ENCODE measurements at places on chromosomes 7 and 10.

GRCh38 chr10:91908337-91909116 lies 759 bp downstream of the FGFBP3 start:
- peak; percentile 71 for DNase-seq

GRCh38 chr7:133623721-133624120 lies 370.8 kb downstream of the EXOC4 start:
- DNase-seq = no peak

DNA sequence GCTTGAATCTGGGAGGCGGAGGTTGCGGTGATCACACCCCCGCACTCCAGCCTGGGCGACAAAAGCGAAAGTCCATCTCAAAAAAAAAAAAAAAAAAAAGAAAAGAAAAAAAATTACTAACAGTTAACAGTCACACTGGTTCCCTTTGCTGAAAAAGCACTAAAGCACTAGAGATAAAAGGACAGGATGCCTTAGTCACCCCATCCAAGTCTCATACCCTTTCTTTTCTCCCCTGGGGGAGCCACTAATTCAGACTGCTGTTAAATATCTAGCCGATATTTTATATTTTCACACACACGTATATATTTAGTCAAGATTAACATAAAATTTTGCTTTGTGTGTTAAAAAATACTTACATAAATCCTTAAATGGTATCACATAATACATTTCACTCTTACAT lies 25.2 kb downstream of the BAIAP2L1 start:
- DNase-seq = no peak

DNA sequence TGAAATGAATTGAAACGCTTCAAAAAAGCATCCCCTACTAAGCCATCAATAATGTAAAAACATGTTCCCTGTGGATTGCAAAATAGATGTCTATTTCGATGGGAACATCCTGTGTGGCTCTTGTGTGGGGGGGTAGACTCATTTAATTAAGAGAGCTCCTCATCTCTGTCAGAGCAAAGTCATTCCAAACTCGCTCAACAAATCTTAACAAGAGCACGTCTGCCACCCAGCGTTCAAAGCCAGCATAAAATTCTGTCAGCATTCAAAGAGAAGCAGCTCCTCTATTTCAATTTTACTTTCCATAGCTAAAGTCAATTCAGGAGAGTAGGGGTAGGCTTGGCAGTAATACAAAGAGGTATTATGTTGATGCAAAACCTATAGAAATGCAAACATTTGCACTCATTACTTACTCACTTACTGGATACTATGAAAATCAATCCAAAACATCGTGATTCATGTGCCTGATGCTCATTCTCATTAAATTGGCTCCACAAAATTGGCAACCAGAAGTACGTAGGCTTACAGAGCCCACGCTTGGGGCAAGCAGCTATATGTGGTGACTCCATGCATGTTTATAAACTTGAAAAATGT lies 114.9 kb downstream of the IPMK start:
- DNase-seq = no peak

DNA sequence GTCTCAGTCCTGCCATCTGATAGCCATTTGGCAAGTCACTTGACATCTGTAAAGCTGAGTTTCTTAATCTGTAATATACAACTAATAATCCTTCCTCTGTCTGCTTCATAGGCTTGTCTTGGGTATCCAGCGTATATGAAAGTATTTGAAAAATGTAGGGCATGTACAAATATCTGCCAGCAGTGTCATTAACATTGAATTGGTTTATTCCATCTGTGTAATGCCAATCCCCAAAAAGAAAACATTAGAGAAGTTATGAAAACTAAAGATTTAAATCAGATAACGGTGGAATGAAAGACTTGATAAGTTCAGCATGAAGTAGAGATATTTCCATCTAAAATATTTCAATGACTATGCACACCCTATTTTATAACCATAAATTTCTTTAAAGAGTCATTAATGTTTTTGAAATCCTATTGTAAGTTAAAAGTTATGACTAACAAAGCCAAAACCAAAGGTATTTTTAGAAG lies 9.8 kb upstream of the RTKN2 start:
- no peak for DNase-seq

GRCh38 chr7:122304319-122304975 lies at the start of gene FEZF1:
FEZF1 (minus strand) TSS chr7:122304750; CDS start chr7:122304437, 313 bp downstream.
- DNase-seq = no peak

DNA sequence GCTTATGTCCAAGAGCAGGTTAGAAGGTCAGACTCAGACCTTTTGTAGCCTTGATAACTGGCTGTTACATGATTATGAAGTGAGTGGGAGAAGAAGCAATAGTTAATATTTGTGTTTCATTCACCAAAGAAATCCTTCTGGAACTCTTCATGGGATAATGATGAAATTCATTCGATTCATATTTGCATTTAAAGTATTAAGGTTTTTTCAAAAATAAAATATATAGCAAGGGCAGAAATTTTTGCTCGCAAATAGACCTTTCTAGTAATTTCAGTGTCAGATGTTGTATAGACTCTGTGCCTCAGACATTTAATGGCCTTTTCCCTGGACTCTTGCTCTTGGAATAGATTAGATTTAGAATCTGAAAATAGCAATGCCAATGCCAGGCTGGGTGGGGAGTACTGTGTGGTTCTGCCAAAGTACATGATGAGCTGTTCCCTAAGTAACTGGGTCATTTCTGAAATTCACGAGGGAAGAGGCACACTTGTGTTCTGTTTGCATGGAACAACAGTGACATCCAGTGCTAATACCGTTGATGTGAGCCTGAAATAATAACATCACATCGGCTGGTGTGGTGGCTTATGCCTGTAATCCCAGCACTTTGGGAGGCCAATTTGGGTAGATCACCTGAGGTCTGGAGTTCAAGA lies 119.2 kb downstream of the MBL2 start:
- no peak for DNase-seq

- no peak for DNase-seq
Observed at GRCh38 chr10:82377608-82378007, 502.6 kb downstream of the NRG3 start.

DNA sequence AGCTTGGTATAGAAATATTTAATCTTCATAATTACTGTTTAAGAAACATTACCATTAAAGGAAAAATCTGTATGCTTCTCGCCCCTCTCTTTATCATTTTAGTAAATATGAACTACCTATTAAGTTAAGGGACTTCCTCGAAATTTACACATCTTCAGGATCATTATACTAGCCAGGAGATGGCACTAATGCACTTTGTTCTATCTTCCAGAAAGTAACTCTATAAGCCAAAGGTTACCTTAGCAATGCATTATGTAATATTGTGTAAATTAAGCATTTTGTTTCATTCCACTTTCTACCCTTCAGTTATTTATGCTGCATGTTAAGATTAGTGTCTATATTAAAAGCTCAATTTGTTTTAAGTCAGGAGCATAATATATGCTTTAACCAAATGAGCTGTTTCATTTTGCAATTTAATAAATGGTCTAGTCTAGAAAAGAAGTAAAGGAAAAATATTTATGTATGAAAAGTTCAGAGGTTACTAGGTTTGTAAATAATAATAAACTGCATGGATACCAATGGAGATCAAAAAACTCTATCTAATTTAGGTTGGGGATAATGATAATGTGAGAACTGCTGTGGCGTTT lies 128.5 kb downstream of the ANKRD7 start:
- no peak for DNase-seq

- DNase-seq = no peak
Observed at GRCh38 chr7:86933295-86933845, 126.1 kb downstream of the ELAPOR2 start.

GRCh38 chr7:149846436-149847046 lies 8.4 kb downstream of the ZNF862 start:
- no peak for DNase-seq

DNA sequence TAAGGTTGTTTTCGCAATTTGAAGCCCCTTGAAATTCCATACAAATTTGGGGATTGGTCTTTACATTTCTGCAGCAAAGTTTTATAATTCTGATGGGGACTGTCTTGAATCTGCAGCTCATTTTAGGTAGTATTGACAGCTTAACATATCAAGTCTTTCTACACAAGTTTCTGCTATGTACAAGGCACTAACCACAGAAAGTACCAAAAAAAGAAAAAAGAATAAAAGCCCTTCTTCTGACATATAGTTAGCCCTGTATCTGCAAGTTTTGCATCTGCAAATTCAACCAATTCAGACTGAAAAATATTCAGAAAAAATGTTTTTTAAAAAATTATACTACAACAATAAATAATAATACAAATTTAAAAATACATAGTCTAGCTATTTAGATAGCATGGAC lies 15.3 kb downstream of the POT1 start:
- no peak for DNase-seq

DNA sequence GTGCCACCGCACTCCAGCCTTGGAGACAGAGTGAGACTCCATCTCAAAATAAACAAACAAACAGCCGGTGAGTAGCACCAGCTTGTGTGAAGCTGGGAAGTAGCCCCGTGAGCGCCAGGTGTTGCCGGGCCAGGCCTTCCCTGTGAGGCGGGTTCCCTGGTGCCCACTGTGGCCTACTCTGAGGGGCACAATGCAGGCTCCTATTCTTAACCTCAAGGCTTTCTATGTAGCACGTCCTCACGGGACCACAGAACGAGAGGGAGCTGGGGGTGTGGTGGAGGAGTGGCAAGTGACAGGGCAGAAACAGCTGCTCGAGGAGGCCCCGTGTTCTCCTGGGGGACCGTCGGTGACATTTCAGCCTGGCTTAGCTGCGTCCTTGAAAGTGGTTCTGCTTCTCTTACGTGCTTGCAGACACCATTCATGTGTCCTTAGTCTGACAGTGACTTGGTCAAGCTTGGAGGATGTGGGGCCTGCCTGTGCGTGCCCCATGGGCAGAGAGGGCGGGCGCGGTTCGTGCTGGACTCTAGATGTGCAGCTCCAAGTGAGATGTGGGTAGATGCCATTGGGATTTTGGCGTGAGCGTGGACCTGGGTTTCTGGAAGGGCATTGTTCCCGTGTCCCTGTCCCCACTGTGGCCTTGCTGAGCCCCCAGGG lies 116.6 kb downstream of the NKX6-2 start:
- DNase-seq = no peak

DNA sequence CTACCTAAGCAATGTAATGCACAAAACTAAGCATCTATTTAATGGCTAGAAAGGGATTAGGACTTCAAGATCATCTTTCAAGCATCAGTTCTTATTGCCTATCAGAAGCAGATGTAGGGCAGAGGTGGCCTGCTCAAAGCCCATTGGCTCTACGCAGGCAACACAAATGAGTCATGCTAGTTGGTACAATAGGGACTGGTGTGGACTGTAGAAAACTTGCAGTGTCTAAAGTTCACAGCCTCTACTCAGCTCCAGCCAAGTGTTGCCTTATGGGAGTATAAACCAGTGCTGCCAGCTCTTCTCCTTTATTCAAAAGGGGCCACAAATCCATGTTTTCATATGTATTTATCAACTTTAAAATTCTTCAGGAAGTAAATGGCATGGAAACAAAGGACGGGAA lies 31.7 kb downstream of the ASAH2 start:
- no peak for DNase-seq

- DNase-seq = no peak
Observed at GRCh38 chr10:60086862-60087261, 180.5 kb upstream of the CCDC6 start.

GRCh38 chr10:50464004-50464409 lies 159.7 kb downstream of the SGMS1 start:
- DNase-seq = no peak

- no peak for DNase-seq
Observed at GRCh38 chr10:80660266-80660665, 122.6 kb downstream of the SH2D4B start.

DNA sequence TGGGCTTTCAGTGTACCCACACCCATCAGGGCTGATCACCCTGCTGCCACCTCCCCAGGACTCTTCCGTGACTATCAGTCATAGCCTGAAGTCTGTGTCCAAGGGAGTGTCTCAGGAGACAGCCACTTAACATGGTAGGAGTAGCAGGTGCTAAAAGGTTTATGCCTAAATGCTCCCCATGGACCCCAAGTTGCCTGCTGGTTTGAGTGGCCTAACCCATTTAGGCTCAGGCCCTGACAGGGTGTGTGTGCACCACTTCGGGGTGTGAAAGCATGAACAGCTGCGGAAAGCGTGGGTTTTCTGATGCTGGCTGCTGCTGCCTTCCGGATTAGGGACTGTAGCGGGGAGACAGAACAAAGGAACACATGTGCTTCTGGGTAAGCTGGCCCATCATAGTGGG lies 93.2 kb upstream of the SAMD8 start:
- no peak for DNase-seq

- DNase-seq = no peak
Observed at GRCh38 chr10:62019685-62020359, 118.3 kb downstream of the ARID5B start.

DNA sequence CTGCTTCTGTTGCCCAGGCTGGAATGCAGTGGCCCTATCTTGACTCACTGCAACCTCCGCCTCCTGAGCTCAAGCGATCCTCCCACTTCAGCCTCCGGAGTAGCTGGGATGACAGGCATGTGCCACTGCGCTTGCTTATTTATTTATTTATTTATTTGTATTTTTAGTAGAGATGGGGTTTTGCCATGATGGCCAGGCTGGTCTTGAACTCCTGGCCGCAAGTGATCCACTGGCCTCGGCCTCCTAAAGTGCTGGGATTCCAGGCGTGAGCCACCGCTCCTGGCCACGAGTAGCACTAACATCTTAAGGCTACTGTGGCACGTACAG lies 70.9 kb downstream of the CARD11 start:
- DNase-seq = no peak

DNA sequence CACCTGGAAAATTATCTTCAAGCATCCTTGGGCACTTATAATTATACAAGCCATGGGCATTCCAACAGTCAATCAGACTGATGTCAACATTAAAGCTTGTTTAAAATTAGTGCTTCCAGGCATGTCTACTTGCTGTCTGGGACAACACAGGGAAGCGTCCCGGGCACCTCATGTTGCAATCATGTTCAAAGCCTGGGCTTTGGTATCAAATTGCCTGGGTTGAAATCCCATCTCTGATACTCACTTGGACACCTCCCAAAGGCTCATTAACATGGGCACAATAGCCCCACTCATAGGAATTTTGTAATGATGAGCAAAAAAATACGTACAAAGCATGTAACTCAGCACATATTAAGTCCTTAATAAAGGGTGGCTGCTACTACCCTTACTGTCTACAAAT lies 14.4 kb downstream of the AIFM2 start:
- no peak for DNase-seq

Measured in stimulated activated CD8-positive, alpha-beta memory T cell treated with anti-CD3 and anti-CD28 coated beads, Interleukin-7, amount 100 ng/mL, for 48 hours (primary cell).